NCI-H748 treated with DMSO at 0.1 percent for 48 hours (cell line): ENCODE measurements at places on chromosomes 2 and 18.

GRCh38 chr18:24914171-24914525, 437.8 kb downstream of the ZNF521 start:
- no peak for DNase-seq

DNA sequence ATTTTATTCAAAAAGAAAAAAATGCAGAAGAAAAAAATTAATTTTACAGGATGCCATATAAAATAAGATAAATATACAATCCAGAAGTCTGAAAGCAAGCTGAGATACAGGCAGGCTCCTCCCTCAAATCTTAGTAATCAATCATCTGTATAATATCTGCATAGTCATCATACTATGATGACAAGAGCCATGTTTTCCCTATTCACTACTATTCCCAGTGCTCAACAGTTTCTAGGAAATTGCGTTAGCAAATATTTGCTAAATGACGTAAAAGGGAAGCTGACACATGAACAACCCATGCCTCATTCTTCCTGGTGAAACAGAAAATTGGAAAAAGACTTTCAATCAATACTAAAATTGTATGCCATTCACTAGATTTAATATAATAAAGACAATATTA, 793.2 kb downstream of the SUCLG1 start:
- DNase-seq, result peak; percentile 61

- DNase-seq, result no peak
Measured at GRCh38 chr2:109434351-109434750, 179.4 kb downstream of the SEPTIN10 start.

DNA sequence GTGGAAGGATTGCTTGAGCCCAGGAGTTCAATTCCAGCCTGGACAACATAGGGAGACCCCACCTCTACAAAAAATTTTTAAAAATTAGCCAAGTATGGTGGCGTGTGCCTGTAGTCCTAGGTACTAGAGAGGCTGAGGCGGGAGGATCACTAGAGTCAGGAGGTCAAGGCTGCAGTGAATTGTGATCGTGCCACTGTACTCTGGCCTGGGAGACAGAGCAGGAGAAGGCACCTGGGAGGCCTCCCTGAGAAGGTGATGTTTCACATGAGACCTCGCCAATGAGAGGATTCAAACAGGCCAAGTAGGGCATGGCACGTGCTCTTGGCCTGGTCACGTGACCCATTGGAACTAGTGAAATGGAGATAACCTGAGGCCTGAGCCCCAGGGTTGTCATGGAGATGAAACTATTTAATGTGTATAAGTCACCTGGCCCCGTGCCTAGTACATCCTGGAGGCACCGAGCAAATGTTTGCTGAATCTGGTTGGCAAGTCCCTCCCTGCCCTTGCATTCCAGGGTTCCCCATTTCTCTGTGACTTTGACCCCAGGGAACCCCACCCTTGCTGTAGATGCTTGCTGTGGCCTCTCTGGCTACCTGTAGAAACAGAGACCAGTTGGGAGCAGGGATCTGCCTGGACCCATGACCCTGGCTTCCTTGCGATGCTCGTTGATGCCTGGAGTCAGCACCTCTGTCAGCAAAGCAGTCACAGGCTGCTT, 26.1 kb upstream of the ROCK2 start:
- DNase-seq, result no peak

DNA sequence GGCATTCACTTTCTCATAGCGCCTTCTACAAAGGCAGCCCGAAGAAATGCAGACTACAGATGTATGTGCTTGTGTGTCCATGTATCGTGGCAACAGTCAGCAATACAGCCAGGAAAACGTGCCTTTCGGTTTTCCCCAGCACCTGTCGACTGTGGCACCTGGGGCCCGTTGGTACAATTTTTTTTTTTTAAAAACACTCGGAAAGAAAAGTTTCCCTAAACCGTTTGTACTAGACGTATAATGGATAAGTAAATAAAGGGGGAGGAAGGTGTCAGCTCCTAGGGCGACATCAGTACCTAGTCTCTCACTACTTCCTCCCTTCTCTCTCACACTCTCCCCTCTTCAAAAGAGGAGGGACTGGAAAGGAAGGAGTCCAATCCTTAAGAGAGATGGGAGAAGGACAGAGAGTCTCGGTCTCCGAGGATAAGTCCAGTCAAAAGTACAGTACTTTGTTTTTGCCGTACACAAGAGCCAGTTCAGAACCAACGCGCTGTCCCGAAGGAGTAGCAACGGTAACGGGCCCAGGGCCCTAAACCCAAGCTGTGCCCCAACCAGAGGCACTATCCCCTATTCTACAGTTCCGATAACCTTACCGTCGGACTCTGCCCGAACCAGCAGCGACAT, 759 bp downstream of the PPP4R3B start:
- DNase-seq, result no peak

GRCh38 chr18:69588301-69588700, 187.6 kb downstream of the DOK6 start:
- DNase-seq, result no peak

DNA sequence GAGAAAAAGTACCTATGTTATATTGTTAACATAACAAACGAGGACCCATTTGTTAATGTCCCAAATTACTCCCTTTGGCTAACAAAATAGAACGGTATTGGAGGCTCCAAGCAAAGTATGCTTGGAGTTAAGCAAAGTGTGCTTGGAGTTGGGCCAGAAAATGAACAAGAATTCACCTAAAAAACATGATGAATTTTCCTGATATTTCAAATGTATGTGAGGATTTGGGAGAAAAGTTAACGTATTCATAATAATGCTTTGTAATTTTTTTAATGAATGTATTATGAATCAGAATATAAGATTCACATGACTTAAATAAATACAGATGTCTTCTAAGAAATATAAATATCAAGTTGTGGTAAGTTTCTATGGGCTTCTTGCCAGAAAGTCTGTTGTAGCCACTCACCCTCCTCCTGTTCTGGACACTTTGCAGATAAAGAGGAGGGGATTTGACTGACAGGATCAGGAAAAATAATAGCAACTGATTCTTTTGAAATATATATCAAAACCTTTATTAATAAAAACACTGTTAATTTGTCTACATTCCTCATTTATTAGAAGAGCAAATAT, 423.7 kb upstream of the MMADHC start:
- no peak for DNase-seq

- DNase-seq, result no peak
Measured at GRCh38 chr18:54557958-54558357, 33.1 kb upstream of the DYNAP start.

DNA sequence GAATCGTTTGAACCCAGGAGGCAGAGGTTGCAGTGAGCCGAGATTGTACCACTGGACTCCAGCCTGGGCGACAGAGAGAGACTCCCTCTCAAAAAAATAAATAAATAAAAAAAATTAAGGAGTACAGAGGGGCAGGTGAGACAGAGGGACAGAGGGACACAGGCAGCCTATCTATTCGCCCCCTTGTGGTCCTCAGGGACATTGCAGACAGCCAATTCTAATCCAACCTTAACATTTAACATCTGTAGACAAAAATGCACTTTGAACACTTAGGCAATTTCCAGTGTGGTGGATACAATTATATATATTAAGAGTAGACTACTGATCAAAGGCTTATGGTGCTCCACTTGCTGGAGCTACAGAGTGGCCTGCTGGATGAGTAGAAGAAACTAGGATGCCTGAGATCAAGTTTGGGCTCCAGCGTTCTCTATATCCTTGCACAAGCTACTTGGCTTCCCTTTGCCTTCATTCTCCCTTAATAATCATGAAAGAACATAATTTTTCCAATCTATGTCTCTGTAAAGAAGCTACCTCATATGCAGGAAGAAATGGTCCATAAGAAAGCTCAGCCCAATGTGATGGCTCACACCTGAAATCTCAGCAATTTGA, 8.2 kb upstream of the SMARCAL1 start:
- DNase-seq, result peak; percentile 19

DNA sequence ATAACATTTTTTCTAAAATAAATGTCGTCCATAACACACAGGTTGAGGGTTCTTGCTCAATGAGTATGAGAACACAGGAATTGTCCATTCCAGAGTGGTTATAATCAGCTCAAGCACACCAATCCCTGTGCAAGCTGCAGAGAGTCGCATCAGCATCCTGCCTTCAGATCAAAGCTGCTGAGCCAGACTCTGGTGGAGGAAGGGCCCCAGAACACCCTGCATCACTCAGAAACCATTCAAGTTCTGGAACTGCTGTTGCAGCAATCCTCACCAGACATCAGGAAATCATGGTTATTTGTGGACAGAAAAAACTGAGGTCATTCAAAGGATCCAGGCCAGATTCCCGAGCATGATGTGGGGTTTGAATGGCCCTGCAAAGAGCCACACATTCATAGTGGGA, 44.5 kb downstream of the DNER start:
- no peak for DNase-seq

GRCh38 chr18:54983791-54984190, 24.5 kb upstream of the CCDC68 start:
- DNase-seq, result no peak

DNA sequence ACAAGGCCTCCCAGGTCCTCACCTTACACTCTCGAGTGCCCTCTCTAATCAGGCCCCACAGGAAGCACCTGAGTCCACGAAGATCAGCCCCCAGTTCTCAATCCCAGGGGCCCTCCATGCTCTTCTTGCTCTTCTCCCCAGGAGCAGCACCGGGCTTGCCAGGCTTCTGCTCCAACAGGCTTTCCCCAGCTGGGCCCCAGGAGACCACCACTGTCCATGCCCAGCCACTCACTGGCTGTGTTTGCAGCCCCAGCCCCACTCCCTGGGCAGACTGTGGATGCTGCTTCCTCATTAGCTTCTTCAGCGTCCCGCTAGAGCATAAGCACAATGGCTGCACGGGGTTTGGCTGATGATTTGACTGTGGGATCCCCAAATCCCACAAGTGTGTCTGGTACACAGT, 781.9 kb downstream of the GALR1 start:
- no peak for DNase-seq

DNA sequence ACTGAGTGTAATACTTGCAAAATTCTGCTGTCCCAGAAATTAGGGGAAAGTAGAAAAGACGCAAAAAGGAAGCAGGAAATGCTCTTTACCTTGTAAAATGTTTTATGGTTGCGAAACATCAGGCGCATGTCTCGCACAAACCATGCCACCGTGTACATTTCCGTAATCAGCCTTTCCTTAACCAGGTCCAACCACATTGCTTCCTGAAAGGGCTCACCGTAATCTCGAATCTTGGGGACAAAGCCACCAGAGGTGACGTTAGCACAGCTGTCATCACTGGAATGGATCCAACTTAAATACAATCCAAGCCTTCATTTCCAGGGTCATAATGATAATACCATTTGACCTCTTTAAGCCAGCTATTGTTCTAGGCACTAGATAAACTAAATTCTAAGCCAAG, 49.3 kb downstream of the SP110 start:
- DNase-seq, result peak; percentile 71

GRCh38 chr18:47286776-47287410, 35.4 kb upstream of the SKOR2 start:
- DNase-seq, result no peak

- no peak for DNase-seq
Measured at GRCh38 chr18:47736376-47737140, 193.9 kb downstream of the SMAD2 start.

GRCh38 chr2:213932-214693, 49.7 kb downstream of the SH3YL1 start:
- DNase-seq, result no peak

DNA sequence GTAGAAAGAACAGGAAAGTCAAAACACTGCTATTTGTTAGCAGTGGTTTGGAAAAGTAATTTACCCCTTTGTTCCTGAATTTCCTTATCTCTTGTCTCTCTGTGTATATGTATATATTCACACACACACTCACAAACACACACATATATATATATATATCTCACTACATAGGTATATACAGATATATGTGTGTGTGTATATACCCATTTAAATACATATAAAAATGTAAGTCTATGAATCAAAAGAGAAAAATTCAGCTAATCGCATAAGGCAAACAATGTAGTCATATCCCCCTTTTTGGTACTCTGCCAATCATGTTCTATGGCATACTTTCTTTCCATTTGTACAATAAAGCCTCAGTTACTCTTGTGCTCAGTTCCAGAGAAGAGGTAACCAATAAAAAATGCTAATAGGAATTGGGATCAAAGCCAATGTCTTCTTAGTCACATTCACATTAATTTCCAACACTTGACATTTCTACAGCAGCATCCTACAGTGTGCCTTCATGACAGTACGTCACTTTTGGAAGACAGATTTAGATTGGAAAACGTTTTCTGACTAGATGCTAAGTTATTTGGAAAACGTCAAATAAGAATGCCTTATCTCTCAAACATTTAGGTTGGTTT, 94.6 kb downstream of the MC4R start:
- DNase-seq, result no peak

DNA sequence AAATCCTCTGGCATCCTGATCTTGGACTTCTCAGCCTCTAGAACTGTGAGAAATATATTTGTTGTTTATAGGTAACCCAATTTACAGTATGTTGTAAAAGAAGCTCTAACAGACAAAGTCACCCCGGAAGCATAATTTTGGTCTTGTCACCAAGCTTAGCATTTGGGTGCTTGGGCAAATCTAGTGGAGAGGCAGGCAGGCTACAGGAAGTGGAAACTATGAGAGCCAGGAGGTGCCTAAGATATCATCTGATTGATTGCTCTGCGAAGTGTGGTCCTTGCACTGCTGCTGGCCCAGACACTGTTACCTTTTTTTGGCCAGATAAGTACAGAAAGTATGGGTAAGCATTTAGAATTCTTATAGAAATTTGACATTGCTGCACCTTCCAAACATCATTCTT, 102.9 kb downstream of the CDC42EP3 start:
- DNase-seq, result no peak

- no peak for DNase-seq
Measured at GRCh38 chr18:32280188-32280783, 90.4 kb downstream of the MEP1B start.

GRCh38 chr2:178188466-178188865, 5.8 kb upstream of the OSBPL6 start:
- no peak for DNase-seq
